Fibroblast of villous mesenchyme (primary cell): ENCODE measurements at places on chromosomes 12 and 14. TPM values are rescaled to one million over a fixed set of nuclear protein-coding genes. Genes with fewer than 3 reads are reported as not detected.

GPHN gene
- 5.8 and 9.1 TPM in 2 replicates for total RNA-seq

OR4E2 gene
- total RNA-seq: not detected in 2 replicates

TMTC3 gene
- total RNA-seq: 39.6 and 71.7 TPM in 2 replicates

CMA1 gene
- not detected in 2 replicates for total RNA-seq

- no peak for DNase-seq
These were observed 32.7 kb downstream of the CCDC92 start for GRCh38 chr12:123939716-123940626.

- DNase-seq: no peak
These were observed 191.2 kb upstream of the SSTR1 start for GRCh38 chr14:38016497-38016896.

DNA sequence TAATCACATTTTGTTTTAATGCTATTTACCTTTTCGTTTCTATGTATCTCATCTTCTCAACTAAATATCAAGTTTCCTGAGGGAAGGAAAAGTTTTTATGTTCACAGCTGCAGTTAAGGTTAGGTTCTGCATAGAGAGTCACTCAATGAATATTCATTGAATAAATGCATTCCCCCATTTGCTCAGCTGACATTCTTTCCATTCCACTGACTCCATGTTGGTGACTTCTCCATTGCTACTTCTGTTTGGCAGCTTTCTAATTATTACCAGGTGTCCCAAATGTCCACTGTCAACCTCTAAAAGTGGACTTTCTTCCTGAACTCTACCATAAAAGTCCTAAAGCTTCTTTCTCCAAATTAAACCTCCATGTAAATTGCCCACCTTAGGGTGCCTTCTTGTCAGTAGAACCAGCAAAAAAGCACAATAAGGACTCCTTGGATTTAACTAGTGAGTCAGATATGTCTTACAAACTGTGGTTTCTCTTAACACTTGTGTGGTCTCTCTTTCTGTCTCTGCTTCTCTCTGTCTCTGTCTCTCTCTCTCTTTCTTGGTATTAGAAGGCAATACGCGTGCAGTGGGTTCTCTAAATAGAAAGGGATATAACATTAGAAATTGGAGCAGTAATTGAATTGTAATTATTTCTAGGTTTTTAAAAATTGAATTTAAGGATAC lies 85.9 kb downstream of the TMEM117 start:
- DNase-seq: peak; percentile 11

PCNX1 gene
- 54.1 and 69.5 TPM in 2 replicates for total RNA-seq

FZD10 gene
- not detected in 2 replicates for total RNA-seq

GRCh38 chr12:76878099-76878898 lies 520 bp downstream of the CSRP2 start:
- DNase-seq: no peak

YBX3 gene
- 88.9 and 104 TPM in 2 replicates for total RNA-seq

PAPLN gene
- 1.6 and 4.3 TPM in 2 replicates for total RNA-seq

- no peak for DNase-seq
These were observed 381.3 kb downstream of the TMTC2 start for GRCh38 chr12:83067981-83068380.

DNA sequence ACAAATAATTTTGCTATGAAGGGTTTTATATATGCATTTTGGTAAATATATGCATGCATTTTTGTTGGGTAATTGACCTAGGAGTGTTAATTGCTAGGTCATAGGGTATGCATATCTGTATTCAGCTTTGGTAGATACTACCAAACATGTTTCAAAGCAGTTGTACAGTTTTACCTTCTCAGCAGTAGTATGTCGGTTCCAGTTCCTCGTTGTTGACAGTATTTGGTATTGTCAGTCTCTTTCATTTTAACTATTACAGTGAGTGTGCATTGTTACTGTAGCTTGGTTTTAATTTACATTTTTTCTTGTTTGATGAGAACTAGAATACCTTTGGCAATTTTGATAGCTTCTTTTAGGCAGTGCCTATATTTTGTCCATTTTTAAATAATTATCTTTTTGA lies 98.9 kb downstream of the ARID2 start:
- no peak for DNase-seq

PRIMA1 gene
- not detected in 2 replicates for total RNA-seq

DNA sequence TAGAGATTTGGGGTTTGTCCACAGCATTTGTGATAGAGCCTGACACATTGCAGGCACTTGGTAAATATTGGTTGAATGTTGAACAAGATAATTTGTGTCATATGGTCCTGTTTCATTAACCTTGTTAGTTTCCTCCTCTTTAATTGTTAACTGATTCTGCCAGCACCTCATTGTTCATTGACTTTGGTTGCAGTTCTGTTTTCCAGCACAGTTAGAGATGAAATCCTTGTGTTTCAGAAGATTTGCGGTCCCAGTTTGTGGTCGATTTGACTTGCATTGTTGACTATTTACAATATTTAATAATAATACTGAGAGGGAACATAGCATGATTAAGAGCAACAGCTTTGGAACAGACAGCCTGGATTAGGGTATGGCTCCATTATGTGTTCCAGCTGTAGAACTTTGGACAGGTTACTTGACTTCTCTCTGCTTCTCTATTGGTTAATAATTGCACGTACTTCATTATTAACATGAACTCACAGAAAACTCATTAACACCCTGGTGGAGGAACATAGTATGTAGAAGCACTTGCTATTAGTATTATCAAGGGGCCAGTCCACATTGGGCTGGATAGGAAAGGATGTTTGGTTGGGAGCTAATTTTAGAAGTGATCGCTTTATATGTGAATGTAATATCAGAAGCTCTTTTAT lies 8.7 kb downstream of the DRAM1 start:
- DNase-seq: no peak
